Stimulated activated CD4-positive, alpha-beta T cell treated with anti-CD3 and anti-CD28 coated beads, Interleukin-4, amount 100 ng/mL, for 4 hours (primary cell): ENCODE measurements at places on chromosomes 7 and 10.

GRCh38 chr10:3528271-3528670 is 256.7 kb downstream of the KLF6 start:
- no peak for DNase-seq

- no peak for DNase-seq
Measured at GRCh38 chr10:97715259-97715874, 1.8 kb downstream of the MARVELD1 start.

DNA sequence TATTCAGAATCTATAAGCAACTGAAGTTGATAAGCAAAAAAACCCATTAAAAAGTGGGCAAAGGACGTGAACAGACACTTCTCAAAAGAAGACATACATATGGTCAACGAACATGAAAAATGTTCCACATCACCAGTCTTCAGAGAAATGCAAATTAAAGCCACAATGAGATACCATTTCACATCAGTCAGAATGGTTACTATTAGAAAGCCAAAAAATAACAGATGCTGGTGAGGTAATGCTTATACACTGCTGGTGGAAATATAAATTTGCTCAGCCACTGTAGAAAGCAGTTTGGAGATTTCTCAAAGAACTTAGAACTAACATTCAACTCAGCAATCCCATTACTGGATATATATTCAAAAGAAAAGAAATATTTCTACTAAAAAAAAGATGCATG is 332.8 kb upstream of the PLXDC2 start:
- no peak for DNase-seq

GRCh38 chr10:121091961-121092719 is 241.0 kb downstream of the WDR11 start:
- DNase-seq, result no peak

DNA sequence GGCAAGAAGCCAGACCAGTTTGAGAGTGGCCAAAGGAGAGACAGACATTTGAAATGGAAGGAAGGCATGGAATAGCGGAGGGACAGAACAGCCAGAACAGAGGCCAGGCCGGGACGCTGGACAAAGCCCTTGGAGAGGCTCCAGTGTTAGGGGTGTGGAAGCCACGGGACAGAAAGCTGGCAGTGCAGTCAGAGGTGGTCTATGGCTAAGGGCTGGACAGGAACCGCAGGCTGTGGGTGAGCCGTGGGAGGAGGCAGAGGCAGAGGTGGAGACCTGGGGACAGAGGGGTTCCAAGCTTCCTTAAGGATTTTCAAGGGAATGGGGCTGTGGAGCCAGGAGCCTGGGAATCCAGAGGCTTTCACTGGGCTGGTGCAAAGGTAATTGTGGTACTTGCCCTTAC is 301.1 kb downstream of the GFRA1 start:
- no peak for DNase-seq

DNA sequence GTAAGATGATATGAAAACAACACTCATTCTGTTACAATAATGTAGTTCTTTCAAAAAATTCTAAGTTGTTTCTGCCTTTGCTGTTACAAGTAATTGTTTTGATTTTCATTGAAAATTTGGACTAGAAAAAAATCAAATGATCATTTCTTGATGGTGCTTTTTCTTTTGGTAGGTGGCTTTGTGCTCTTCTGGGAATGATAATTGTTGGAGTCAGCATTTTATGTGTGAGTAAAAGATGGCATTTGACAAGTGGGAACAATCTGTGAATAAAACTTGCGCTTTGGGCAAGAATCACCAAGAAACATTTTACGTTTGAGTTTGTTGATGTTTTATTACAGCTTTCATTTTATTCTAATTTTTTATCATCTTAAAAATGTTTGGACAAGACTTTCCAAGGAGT is 25.9 kb downstream of the SLC18A2 start:
- no peak for DNase-seq

GRCh38 chr10:47423476-47423875 is 39.4 kb upstream of the ZNF488 start:
- no peak for DNase-seq

GRCh38 chr10:127550861-127551260 is 1.8 kb downstream of the NPS start:
- no peak for DNase-seq

- DNase-seq, result no peak
Measured at GRCh38 chr10:86958901-86959736, 720 bp downstream of the SNCG start.

DNA sequence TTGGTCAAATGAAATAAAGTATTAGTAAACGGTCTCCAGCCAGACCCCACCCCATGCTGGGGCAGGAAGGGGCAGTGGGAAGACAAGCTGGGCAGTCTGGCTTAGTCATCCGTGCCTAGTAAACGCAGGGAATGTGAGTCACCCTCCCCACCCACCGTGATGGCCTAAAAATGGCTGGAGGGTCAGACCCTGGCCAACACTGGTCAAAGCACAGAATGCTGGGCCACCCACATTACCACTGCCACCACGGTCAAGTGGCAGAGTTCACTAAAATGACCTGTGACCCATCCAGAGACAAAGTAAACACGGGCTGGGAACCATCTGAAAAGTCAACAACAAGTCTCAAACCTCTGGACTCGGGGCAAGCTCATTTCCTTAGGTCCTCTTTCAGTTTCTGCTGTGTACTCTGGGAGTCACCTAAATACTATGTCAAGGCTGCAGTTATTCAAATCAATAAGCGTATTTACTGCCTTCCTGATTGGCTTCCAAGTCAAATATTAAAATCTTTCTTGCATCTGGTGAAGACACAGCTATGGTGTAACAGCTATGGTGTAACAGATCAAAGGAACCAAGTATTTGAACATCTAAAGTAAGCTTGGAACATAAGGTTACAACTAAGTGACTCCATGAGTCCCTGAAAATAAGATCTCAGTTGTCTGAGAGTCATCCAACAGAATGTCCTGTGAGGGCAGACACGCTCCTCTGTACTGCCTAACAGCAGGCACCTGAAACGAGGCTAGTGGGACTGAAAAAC is 3.0 kb downstream of the ZFAND2A start:
- DNase-seq, result no peak

- no peak for DNase-seq
Measured at GRCh38 chr10:120970595-120971529, 119.7 kb downstream of the WDR11 start.

DNA sequence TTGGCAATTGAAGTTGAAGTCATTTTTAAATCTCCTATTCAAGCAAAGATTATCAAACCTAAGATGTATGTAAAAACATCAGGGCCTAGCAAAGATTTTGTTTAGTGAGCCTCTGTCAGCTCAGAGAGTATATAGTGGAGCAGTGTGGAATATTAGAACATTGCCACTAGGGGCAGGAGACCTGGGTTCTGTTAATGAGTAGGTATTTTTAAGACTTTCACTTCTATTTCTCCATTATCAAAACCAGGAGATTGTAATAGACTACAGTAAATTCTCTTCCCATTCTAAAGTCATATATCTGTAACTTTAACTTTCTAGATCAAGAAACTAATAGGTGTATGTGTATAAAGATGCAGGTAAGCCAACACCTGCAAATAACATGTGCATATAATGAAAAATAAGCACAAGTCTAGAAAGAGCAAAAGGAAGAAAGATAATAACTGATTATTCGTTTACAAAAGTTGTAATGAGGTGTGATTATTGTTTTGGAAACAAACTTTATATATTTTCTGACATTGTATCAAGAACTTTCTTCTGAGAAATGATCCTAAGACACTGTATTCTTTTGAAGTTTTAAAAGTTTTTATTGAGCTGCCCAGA is 64.4 kb downstream of the KCND2 start:
- DNase-seq, result no peak

DNA sequence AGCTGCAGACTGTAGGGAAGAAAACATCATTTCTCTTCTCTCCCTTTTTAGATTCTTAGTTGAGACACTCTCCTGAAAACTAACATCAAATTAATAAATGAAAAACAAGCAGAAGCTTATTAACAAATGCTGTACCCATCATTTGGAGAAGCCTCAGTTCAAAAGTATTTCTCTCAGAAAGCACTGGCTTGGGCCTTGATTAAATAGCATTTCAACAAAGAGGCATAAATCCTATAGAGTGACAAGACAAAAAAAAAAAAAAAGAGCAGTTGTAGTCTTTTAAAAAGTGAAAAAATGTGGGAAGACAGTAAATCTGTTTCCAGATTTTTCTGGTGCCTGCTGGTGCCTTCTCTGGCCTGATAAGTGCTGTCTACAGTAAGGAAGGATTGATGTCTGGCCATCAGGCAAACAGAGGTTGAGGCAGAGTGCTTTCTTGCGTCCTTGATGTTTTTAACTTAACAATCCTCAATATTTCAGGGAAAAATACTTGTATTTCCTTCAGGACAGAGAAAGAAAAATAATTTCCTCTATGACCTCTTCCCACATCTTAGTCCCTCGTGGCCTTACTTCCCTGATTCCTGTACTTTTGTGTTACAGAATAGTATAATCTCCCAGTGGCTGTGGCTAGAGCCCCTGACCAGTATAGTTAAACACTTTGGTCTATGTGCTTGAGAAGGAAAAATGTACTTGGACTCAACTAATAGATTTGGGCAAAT is 300.5 kb downstream of the HGF start:
- DNase-seq, result no peak

DNA sequence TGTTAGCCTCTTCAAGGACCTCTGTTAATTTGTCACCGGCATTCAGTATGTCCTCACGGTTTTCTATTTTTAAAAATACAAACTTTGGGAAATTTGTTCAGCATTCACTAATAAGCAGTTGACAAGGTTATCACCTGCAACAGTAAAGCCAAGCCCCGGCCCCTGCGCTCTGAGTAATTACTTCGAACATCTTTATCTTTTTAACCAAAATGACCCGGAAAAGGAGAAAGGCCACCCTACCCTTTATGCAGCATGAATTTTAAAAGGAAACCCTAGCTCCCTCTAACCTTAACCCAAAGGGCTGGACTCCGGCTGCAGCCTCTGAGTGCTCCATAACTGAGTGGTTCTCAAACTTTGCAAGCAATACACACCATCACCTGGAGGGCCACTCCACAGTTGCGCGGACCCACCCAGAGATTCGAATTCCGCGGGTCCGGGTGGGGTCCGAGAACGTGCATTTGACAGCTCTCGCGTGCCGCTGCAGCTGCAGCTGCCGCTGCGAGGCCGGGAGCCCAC is 940 bp downstream of the NSMCE4A start:
- no peak for DNase-seq

DNA sequence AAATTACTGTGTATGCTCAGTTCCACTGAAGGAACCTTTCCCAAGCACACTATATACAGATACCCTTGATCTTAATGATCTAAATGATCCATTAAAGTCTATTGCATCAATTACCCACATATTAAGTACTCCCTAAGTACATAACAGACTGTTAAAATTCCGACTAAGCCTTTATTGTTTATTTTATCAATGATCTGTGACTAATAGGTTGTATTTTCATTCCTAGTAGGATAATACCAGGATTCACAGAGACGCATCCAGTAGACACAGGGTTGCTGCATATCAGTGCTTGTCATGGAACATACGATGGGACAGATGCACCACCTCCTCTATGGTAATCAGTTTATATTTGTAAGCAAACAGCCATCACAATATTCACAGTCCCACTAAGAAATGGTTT is 159.6 kb upstream of the SLC26A5 start:
- DNase-seq, result no peak

DNA sequence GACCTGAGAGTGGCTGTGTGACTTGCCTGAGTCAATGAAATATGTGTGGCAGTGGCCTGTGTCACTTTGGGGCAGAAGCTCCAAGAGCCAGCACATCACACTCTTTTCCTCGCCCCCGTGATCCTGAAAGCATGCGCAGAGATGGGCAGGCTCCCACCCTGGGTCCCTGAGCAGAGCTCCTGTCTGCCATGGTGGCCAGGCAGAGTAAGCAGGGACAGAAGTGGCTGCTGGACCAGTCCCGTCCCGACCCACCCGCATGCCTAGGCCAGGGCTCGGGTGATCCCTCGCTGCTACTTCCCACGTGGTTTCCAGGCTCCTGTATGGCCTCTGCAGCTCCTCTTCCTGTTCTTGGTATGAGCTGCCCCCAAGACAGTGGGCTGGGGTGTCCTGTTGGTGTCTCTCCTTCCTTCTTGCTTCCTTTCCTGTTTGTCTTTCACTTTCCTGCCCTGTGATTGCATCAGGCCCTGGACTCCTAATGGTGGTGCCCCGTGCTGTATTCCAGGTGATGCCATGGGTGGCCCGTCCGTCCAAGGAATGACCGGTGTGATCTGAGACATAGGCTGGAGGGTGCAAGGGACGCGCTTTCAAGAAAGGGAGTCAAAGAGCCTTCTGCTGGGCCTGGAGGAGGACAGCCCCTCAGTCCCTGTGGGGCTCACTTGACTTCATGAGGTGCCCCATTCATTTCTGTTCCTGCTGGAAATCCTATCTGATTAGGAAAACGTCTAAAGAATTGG is 71.4 kb upstream of the SHH start:
- no peak for DNase-seq

DNA sequence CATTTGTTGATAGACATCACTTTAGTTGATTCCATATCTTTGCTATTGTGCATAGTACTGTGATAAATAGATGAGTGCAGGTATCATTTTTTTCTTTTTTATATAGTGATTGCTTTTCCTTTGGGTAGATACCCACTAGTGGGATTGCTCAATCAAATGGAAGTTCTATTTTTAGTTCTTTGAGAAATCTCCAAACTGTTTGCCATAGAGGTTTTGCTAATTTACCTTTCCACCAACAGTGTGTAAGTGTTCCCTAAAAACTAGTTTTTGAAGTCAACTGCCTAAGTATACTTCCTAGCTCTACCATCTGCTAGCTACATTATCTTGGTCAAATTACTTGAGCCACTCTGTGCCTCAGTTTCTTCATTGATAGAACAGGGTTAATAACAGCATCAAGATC is 31.5 kb upstream of the RSBN1L start:
- DNase-seq, result no peak
